ENCODE measurements at places on chromosomes 13 and 19.
A peak's percentile ranks its signal among the peaks of the same experiment; 100 is the strongest.

DNA sequence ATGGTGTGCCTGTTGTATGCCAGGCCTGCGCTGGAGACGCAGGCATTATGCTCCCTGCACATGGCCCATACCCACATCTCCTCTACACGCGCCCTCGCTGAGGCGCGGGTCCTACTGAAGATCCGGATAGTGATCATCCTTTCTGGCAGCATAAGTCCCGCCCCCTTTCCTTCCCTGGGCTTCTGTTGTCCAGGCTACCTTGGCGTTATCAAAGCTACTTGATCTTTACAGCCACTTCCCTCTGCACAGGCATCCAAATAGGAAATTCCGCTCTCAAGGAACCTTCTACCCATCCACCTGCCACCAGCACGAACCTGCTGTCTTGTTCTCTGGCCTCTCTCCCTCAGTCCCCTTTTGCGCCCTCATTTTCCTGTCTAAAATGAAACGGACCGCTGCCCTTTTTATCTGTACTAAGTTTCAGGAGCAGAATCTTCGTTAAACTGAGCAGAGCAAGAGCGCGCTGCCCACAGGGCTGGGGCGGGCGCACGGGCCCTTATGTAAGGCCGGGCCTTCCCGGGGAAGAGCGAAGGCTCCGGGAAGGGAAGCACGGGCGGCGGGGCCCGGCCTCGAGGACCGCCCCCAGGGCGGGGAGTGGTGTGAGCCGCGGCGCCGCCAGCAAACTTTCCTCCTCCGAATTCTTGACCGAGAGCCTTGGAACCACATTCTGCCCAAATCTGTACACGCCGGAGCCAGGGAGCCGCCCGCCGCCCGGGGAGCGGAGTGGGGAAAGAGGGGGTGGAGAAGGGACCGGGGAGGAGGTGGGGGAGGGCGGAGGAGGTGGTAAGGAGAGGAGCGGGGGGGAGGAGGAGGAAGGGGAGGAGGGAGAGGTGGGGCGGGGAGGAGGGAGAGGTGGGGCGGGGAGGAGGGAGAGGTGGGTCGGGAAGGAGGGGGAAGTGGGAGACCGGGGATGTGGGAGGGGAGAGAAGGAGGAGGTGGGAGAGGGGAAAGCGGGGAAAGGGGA is 920 bp upstream of the UBE2L5 start:
- peak; percentile 81 for DNase-seq

DNA sequence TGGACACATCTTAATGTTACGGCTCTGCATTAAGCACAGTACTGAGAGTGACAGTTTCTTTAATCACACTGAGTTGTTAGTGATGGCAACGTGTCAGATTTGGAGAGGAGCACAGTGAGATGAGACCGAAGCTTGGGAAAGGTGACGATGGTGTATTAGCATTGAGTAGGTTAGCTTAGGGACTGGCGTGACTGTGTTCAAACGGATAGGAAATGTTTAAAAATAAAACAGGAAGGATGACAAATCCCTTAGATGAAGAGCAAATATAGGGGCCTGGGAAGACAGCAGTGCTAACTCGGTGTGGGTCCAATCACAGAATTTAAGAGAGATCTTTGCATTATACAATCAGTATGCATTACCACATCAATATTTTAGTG is 384.3 kb downstream of the HS6ST3 start:
- DNase-seq: no peak

GRCh38 chr13:74710006-74710405 is 575.8 kb upstream of the KLF12 start:
- DNase-seq: no peak

- DNase-seq: no peak
Measured at GRCh38 chr13:72851678-72852014, 69.7 kb downstream of the PIBF1 start.

DNA sequence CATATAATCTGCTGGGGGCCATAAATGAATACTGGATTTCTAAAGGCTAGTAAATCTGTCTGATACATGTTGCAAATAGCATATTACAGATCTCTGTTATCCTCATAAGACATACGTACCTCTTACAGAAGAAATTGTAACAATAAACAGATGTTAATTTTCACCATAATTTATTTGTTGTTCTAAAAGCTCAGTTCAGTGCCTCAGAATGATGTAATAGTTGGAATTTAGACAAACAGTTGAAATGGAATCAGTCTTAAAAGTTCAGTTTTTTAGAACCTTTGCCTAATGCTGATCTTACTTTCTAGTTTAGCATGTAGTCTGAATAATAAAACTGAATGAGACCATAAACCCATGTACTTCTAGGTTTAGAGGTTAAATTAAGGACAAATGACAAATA is 43.1 kb downstream of the B3GLCT start:
- no peak for DNase-seq

GRCh38 chr13:57925250-57925649 is 293.7 kb downstream of the PCDH17 start:
- DNase-seq: no peak

- no peak for DNase-seq
Measured at GRCh38 chr13:42878721-42879120, 97.3 kb downstream of the FAM216B start.

GRCh38 chr19:15210323-15210781 is 9.6 kb upstream of the NOTCH3 start:
- no peak for DNase-seq

DNA sequence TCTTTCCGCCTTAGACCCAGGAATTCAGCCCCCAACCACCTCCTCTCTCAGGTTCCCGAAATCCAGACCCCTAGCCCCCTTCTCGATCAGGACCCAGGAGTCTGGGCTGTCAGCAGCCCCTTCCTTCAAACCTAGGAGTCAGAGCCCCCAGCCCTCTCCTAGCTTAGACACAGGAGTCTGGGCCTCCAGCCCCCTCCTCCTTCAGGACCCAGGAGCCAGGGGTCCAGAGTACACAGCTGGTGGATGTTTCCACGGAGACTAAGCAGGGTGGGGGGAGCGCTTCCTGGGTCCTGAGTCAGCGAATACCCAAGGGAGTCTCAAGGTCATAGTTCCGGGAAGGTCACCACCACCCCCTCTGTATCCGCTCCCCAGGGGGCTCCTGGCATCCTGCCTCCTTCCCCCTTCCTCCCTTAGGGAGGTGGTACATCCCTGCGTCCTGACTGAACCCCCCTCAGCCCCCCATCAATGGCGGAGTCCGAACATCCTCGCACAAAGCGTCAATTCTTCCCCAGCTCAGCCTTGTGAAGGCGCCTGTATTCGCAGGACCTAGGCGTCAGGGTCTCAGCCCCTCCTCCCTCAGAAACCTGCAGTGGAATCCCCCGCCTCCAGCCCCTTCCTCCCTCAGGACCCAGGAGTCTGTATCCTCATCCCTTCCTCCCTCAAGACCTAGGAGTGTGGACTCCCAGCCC is 4.6 kb downstream of the CADM4 start:
- DNase-seq: no peak

- DNase-seq: no peak
Measured at GRCh38 chr13:76387566-76387965, 498.6 kb downstream of the KCTD12 start.

DNA sequence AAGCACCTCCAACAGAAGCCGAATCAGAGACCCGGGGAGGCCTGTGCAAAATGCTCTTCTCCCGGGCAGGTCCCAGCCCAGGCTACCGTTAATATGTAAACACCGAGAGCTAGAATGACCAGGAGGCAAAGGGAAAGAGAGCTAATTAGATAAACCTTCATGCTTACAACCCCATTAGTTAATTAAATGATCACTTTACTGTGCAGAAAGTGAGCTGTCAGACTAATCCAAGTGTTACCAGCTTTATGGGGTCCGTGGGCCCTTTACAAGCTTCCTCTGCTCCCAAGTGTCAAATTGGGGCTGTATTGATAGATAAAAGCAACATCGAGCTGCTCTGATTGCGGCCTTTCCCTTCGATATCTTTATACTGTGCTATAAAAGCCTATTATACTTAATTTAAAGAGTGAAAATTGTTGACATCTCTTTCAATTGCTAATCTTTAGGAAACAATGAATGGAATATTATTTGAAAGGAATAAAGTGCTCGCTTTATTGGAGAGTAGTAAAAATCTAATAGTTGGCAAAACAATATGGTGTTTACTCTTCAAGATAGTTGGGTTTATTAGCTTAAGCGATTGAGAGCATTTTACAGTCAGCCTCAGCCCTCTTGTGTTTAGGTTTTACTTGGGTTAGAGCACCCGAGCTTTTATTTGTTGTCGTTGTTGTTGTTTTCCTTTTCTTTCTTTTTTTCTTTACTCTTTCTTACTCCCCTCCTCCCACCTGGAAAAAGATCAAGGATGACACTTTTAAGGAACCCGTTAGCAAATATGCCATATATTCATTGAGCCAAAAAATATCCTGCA is 189.3 kb upstream of the GPR12 start:
- no peak for DNase-seq

DNA sequence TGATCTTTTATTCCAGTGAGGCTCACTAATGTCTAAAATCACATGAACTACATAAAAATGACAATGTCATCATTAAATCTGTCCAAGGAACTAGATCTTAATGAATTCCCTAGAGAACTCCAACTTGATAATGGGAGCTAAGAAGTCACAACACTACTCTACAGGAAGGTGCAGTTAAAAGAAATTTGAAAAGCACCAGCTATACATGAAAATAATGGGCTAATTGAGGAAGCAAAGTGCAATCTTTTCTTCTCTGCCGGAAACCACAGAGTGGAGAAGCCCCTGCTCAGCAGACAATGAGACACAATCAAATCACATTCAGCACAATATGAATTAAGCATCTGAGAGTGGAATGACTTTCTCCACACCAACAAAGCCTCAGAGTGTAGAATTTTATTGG is 261.7 kb downstream of the LHFPL6 start:
- DNase-seq: no peak

- no peak for DNase-seq
Measured at GRCh38 chr19:7691497-7691896, 10.4 kb downstream of the FCER2 start.

DNA sequence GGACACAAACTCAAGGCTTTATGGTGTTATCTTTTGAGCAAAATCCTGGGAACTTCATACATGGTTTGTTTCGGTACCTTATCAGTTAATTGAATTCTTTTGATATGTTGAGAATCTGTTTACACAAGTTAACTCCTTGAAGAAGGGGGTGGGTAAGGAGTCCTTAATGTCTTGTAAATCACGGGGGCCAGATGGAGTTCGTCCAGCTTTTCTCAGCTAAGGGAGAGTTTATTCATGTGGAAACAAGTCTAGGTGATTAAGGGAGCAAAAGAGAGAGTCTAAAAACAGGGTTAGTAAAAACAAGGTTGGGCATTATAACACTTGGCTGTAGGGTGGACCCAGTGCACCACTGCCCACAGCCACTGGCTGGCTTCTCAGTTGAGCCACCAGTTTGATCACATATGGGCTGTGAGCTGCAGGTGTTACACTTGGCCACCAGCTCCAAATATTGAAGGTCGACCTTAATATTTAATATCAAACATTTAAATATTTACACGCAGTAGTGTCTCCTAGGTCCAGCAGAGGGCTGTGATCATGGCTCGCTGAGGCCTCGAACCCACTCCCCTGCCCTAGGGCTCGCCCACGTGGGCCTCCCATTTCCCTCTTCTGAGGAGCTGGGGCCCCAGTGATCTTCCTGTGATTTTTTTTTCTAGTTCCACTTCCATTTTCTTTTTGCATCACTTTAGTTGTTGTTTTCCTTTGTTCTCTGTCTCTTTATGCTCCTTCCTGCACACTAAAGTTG is 21.0 kb upstream of the ZNF43 start:
- DNase-seq: no peak

DNA sequence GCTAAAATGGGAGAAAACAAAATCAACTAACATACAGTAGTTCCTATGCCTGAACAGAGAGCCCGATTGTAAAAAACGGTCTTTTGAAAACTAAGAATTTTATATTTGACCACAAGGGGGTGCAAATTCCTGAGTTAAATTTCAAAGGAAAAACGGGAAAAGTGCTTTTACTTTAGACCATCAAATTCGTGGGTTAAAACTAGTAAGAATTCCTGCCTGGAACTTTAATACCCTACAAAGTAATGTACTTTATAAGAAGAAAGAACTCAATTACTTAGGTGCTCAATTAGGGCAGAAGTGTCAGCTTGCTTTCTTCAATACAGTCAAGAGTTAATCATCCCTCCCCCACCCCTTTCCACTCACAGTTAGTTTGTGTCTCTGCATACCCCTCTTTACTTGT is 69.8 kb downstream of the KCNRG start:
- peak; percentile 49 for DNase-seq

- no peak for DNase-seq
Measured at GRCh38 chr19:21133633-21134032, 8.2 kb upstream of the ZNF431 start.

GRCh38 chr13:74450525-74450845 is 316.3 kb upstream of the KLF12 start:
- no peak for DNase-seq

- DNase-seq: peak; percentile 75
Measured at GRCh38 chr19:4369109-4369887, 25.9 kb downstream of the MPND start.

DNA sequence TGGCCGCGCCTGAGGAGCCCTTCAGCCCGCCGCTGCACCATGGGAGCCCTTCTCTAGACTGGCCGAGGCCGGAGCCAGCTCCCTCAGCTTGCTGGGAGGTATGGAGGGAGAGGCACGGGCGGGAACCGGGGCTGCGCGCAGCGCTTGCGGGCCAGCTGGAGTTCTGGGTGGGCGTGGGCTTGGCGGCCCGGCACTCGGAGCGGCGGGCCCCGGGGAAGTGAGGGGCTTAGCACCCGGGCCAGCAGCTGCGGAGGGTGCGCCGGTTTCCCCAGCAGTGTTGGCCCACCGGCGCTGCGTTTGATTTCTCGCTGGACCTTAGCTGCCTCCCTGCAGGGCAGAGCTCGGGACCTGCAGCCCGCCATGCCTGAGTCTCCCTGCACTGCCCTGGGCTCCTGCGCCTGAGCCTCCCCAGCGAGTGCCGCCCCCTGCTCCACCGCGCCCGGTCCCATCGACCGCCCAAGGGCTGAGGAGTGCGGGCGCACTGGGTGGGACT is 1890.0 kb upstream of the PCDH20 start:
- no peak for DNase-seq

DNA sequence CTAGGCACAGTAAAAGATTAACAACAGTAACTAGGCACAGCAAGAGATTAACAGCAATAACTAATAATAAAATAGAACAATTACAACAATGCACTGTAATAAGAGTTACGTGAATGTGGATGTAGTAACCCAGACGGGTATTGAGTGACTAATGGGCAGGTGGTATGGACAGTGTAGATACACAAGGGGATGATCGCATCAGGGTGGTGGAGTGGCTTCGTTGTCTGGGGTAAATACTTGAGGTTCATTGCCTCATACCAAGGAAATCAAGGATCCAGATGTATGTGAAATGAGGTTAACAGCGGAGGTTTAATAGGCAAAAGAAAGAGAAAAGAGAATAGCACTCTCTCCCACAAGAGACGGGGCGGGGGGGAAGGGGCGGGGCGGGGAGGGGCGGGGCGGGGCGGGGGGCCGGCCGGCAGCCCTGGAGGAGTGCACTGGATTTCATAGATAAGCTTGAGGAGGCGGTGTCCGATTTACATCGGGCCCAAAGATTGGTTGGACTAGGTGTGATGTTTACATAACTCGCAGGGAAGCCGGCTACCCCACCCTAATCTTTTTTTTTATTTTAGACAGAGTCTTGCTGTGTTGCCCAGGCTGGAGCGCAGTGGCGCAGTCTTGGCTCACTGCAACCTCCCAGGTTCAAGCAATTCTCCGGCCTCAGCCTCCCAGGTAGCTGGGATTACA is 106.3 kb downstream of the KCTD15 start:
- no peak for DNase-seq

GRCh38 chr19:48962029-48962848 is 2.9 kb upstream of the FTL start:
- DNase-seq: peak; percentile 55

GRCh38 chr13:106534639-106535551 is 567 bp downstream of the EFNB2 start:
- DNase-seq: peak; percentile 25

GRCh38 chr19:6138066-6138465 is 2.6 kb downstream of the ACSBG2 start:
- no peak for DNase-seq

All from ACHN (cell line).